ENCODE measurements at places on chromosomes 3 and 15.

GRCh38 chr3:65314269-65314668 is 626.5 kb upstream of the ADAMTS9 start:
- no peak for DNase-seq

DNA sequence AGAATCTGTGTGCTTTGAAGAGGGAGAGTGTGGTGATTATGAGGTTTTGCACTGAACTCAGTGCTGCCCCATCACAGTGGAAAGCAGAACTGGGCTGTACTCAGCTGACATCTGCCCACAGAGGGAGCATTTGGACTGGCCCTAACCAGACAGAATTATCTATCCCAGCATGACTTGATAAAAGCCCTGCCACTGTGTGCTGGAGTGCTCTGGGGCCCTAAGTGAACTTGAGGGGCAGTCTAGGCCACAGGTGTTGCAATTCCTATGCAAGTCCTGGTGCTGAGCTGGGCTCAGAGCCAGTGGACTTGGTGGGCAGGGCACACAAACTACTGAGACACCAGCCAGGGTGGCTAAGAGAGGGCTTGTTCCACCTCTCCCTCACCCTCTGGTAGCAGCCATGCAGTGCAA is 269.2 kb upstream of the CTNNB1 start:
- no peak for DNase-seq

DNA sequence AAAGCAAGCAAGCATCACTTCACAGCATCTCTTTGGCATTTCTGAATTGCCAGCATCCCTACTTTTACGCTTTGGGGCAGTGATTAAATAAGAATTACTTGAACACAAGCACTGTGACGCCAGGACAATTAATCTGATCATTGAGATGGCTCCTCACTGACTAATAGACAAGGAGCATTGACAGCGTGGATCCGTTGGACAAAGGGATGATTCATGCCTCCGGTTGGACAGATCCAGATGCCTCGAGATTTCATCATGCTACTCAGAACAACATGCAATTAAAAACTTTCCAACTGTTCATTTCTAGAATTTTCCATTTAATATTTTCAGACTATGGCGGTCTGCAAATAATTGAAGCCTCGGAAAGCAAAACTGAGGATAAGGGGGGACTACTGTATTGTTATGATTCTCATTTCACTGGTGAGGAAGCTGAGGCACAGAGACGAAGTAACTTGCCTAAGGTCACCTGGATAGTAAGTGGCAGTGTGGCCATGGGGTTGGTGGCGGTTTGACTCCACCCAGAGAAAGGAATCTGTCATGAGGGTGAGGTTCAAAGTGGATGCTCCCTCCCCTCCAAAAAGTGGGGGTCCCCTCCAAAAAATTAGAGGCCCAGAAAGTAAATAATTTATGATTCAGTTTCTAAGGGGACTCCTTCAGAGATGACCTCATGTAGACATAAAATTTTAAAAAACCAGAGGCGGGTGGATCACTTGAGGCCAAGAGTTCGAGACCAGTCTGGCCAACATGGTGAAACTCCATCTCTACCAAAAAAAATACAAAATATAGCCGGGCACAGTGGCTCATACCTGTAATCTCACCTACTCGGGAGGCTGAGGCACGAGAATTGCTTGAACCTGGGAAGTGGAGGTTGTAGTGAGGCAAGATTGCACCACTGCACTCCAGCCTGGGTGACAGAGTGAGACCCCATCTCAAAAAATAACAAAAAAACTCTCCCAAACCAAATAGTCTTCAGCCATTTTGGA is 12.3 kb upstream of the PGPEP1L start:
- DNase-seq = no peak

- DNase-seq = no peak
Measured at GRCh38 chr3:58779934-58780333, 113.4 kb upstream of the FAM3D start.

DNA sequence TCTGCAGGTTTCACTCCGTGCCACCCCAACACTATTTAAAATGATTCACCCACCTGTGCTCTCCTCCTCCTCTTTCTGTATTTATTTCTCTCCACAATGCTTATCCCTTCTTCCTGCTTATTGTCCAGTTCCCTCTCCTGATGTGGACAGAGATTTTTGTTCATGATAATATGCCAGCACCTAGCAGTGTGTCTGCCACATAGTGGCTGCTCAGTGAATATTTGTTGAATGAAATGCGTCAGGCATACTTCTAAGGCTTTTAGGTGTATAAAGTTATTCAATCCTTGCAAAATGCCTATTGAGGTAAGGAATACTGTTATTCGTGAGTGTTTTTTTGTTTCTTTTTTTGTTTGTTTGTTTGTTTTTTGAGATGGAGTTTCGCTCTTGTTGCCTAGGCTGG is 67.5 kb upstream of the MME start:
- DNase-seq = no peak

DNA sequence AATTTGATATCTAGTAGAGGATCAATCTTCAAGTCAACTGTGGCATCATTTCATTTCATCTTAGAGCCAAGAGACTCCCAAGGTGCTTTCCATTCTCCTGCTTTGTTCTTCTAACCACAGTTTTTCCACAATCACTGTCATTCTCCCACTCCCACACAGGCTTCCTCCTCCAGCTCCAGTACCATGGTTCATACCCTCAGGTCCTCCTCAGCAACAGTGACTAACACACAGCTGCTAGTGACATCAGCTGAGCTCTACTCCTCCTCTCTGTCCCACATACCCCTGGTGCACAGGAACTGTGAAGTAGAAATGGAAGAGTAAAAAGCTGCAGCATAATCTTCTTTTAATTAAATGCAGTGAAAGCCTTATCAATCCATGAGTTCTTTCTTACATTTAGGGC is 200.2 kb upstream of the DPH6 start:
- DNase-seq = no peak

DNA sequence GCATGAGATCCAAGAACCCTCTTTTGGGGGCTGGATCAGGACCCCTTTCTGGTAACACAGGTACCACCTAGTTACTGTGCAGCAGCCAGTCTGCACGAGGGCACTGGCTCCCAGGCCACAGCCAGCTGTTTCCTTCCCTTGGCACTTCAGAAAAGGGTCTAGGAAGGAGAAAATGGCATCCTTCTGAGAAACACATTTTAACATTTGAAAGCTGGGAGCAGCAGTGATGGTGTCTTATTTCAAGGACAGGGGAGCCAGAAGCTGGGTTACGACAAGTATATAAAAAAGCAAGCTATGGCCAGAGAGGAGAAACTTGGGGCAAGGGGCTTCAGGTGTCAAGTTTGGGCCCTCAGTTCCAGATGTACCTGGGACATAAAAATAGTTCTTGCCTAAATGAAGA is 282.8 kb downstream of the CTNNB1 start:
- no peak for DNase-seq

GRCh38 chr3:106485802-106486201 is 617.0 kb upstream of the CBLB start:
- no peak for DNase-seq

- no peak for DNase-seq
Measured at GRCh38 chr3:33030802-33031201, 66.1 kb downstream of the GLB1 start.

GRCh38 chr15:59249816-59250215 is 43.2 kb downstream of the LDHAL6B start:
- DNase-seq = no peak

DNA sequence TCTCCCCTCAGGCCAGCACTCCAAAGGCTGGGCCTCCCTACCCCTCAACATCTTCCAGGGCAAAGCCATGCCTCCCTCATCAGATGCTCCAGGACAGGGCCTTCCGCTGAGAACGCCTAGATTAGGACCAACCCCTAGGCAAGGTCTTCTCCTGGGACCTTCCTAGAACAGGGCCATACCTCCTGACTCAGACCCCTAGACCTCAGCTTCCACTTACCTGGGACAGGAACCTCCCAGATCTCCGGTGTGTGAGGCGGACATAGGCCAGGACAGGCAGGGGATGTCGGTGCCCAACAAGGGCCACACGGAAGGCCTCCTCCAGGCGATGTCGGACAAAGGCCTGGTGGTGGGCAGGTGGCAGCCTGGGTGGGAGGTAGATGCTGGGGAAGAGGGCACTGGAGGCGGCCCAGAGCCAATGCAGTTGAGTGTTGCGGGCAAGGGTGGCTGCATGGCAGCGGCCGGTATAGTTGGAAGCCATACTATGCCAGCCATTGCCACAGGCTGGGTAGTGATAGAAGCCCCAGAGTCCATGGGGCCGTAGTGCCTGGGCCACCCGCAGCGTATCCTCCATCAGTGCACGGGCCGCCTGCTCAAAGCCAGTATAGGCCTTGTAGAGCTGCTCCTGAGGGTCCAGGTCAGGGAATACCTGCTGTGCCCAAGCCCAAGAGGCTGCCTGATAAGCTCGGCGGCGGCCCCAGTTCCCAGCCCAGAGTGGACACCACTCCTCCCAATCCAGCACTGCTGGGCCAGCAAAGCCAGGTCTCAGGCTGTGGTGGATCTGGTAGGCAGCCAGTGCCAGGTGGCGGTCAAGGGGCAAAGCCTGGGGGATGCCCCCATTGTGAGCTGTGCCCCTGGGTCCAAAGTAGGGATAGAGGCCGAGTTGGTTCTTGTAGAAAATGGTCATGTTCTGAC is 2.5 kb upstream of the IFRD2 start:
- DNase-seq = no peak

GRCh38 chr15:37077623-37078351 is 22.6 kb downstream of the MEIS2 start:
- no peak for DNase-seq

DNA sequence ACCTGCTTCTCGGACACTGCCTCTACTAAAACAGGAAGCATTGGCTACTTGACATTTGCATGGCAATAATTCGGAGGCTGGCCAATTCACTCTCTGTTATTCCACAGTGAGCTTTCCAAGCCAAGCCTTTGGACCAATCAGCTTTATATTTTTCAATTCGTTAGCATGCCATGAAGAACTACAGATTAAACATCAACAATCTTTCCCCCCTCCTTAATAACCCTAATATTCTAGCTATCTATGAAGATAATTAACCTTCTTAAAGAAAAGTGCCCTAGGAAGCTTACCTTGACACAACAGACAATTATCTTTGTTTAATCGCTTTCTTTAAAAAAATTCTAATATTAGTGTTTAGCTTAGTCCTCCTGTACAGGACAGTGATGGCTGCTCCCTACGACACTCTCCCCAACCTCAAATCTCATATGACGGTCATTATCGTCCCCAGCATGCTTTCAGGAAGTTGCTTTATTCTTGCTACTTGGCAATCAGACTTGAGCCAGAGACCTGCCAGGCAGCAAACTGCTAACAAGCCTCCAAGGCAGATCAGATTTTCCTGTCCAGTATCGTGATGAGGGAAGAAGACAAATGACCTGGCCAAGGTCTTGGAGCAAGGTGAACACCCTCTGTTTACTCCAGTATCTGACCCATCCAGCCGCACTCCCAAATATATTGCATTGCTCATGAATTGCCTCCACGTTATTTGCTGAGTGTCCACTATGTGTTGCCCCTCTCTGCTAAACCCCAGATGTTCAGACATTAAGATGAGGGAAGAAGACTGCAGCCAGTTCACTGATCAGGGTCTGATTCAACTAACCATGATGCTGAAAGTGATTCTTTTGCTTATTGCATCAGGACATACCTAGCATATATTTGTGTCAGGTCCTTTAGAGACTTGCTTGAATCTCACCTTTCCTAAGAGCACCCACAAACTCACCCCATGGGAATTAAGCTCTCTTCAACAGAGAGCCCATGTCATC is 68.1 kb upstream of the LPP start:
- no peak for DNase-seq

GRCh38 chr3:187914231-187914630 is 169.0 kb upstream of the BCL6 start:
- DNase-seq = no peak

GRCh38 chr3:163971861-163972260 is 1106.4 kb downstream of the SI start:
- DNase-seq = no peak

GRCh38 chr3:124986192-124987143 is 51.9 kb upstream of the MUC13 start:
- DNase-seq = no peak

DNA sequence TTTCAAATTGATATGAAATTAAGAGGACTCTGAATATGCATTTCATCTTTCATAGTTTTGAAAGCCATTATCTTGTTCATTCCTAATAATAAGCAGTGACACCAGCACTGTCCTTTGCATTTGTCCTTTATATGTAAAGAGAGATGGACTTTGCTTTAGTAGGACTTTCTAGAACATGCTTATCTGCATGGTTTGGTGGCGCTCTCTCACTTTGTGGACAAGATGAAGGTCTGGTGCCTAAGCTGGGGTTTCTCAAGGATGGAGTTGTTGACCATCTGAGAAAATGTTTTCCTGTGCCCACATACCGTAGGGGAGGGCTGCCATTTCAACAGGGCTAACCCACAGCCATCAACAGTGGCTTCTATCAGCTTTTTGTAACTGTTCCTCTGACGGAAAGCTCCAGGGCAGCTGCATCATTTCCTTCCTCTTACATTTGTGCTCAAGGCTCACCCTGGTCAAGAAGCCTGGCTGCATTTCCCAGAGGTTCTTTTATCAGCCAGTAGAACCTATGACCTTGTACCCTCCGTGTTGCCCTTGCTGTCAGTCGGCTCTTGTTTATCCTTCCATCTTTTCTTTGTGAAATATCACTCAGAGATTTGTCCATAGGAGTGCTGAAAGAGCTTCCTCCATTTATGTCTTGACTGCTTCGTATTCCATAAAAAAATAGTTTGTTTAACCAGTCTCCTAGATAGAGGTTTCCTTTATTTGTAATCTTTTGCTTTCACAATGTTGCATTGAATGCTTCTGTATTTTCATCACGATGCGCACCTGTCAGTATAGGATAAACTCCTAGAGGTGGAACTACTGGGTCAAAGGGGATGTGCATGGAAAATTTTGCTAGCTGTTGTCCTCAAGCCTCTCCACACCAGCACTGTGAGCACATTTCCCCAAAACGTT is 44.6 kb downstream of the ABHD2 start:
- no peak for DNase-seq

DNA sequence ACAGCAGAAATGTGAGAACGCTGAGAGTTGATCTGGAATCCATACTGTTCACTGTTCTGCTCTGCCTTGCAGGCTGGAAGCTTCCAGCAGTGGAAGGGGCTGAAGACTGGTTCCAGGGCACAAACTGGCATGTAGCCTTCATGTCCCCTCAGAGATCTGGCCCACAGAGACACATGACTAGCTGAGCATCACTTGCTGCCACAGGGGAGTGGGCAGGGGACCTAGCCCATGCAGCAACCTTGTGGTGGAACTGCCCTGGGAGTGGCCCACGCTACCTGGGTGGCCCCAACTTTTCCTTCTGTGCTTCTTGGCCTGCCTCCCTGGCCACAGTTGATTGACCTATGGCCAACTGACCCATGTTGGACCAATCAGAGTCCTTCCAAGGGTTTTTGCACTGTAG is 98.1 kb downstream of the TPRA1 start:
- no peak for DNase-seq

DNA sequence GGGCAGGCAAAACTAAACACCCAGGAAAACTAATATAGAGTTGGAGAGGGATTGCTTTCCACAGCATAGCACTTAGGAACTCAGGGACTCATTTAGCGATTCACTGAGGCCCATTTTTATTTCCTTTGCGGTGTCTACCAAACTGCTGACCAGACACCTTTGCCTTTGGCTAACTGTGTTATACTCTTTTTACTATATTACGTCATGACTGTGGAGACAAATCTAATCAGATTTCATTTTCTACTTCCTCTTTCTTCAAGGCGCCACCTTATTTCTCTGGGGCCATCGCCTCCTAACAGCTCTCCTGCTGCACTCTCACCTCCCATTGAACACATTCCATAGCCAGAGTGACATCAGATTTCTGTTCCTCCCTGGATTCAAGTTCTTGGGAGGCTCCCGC is 215.7 kb upstream of the WNT5A start:
- no peak for DNase-seq

- no peak for DNase-seq
Measured at GRCh38 chr3:53478166-53478830, 16.1 kb upstream of the CACNA1D start.

Measured in NCI-H774 (cell line).